Eye (tissue), 1 donor: ENCODE measurements at places on chromosomes 3 and 15.

DNA sequence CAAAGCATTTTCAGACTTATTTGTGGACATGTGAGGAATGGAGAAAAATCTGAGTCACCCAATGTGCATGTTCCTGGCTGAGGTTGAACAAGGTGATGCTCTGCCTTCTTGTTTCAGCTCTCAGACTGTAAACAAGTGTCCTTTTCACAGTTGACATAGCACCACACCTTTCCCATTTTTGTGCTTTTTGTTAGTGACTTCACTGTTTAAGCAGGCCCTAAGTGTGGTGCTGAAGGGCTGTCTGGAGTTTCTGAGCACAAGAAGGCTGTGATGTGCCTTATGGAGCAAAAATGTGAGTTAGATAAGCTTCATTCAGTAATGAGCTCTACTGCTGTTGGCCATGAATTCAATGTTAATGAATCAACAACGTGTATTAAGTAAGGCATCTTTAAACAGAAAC is 20.4 kb downstream of the ABI3BP start:
- no peak for DNase-seq

DNA sequence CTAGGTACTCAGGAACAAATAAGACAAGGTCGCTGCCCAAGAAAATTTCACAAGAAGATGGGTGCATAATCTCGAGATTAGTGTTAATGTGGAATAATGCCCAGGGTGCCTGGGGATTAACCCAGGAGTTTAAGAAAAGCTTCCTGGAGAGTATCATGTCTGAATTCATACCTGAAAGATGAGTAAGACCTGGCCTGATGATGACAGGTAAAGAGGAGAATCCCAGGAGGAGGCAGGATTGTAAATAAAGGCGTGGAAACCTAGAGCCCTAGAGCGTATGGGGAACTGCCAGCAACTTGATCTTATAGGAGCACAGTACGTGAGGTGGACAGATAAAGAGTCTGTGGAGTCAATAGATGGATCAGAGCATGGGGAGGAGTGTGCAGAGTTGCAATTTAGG is 43.0 kb downstream of the ARRDC4 start:
- no peak for DNase-seq

- DNase-seq = no peak
These were observed 159.0 kb upstream of the IL12A start for GRCh38 chr3:159829539-159830227.

- DNase-seq = no peak
These were observed 281.7 kb downstream of the XXYLT1 start for GRCh38 chr3:194989241-194989640.

DNA sequence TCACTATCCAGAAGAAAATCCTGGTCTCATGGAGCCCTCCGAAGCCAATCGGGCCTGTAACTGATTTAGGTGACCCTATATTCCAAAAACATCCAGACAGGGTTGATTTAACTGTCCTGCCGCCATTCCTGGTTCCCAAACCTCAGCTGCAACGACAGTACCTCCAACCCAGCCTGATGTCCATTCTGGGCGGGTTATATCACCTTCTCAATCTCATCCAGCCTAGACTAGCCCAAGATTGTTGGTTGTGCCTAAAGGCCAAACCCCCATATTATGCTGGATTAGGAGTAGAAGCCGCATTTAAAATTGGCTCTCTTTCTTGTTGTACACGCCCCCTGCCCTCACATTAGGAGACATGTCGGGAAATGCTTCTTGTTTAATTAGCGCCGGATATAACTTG is 36.7 kb downstream of the ZBTB11 start:
- no peak for DNase-seq

GRCh38 chr3:43531835-43532234 is 90.0 kb downstream of the ANO10 start:
- no peak for DNase-seq

DNA sequence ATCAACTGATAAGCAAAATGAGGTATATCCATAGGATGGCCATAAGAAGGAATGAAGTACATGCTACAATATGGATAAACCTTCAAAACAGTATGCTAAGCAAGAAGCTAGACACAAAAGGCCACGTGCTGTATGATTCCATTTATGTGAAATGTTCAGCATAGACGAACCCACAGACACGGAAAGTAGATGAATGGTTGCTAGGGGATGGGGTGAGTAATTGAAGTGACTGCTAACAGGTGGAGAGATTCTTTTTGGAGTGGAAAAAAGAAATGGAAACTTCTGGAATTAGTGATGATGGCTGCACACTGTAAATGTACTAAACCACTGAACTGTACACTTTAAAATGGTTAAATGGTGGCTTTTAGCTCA is 630 bp upstream of the EFCAB12 start:
- DNase-seq = no peak

- DNase-seq = no peak
These were observed 14.4 kb downstream of the FANCD2OS start for GRCh38 chr3:10093678-10094077.

- DNase-seq = no peak
These were observed 121.9 kb upstream of the CTDSPL start for GRCh38 chr3:37739579-37740290.

GRCh38 chr15:55283379-55284147 is 6.0 kb downstream of the RAB27A start:
- DNase-seq = no peak

- DNase-seq = no peak
These were observed 20.4 kb downstream of the SEC61A1 start for GRCh38 chr3:128072454-128073184.

GRCh38 chr3:193868590-193868989 is 267.4 kb upstream of the HES1 start:
- DNase-seq = no peak

DNA sequence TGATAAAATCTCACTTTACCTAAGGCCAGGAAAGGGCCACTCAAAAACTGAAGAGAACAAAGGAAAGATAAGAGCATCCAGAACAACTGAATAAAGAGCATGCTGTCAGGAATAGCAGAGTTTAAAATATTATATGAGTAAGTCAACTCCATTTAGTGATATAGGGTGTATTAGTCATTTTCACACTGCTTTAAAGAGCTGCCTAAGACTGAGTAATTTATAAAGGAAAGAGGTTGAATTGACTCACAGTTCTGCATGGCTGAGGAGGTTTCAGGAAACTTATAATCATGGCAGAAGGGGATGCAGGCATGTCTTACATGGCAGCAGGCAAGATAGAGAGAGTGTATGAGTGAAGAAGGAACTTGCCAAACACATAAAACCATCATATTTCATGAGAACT is 778.0 kb upstream of the NECTIN3 start:
- no peak for DNase-seq

- DNase-seq = no peak
These were observed 321.5 kb downstream of the OTOL1 start for GRCh38 chr3:161818106-161818505.

DNA sequence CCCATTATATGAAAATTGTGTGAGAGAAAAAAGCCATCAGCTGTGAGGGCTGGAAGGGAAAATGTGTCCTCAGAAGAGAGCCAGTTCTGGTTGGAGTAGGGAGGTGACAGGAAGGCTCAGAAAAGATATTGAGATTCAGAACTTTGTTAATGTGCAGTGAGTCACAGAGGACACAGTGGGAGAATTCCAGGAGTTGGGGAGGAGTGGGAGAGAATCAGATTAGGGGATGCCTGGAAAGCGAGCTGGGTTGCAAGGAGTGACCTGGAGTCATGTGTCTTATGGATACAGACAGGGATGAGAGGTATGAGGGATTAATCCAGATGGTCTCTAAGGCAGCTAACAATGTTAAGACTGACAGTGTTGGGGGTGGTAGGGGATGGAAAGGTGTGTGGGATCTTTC is 67.5 kb downstream of the CHST2 start:
- no peak for DNase-seq

DNA sequence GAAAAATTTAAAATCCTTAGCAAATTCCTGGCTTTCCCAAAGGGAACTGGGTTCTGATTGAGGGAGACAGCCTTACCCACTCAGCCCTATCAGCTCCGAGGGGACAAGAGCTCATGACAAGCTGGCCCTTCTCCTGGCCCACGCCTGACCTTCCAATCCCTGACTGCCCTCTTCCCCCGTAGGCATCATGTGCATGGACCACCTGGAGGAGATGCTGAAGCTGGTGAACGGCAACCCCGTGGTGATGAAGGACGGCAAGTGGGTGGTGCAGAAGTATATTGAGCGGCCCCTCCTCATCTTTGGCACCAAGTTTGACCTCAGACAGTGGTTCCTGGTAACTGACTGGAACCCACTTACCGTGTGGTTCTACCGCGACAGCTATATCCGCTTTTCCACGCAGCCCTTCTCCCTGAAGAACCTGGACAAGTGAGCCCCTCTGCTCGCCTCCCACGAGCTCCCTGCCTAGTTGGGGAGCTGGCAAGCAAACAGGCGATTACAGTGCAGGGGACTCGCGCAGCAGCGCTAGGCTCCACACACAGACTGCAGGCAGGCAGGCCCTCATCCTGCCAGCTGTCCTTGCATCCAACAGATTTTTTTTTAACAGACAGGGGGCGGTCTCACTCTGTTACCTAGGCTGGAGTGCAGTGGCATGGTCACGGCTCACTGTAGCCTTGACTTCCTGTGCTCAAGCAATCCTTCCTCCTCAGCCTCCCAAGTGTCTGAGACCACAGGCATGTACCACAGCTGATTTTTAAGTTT is 16.8 kb downstream of the RPUSD3 start:
- DNase-seq = peak; percentile 27

GRCh38 chr3:51585871-51586270 is 47.4 kb downstream of the RAD54L2 start:
- no peak for DNase-seq

- DNase-seq = no peak
These were observed 21.0 kb downstream of the ABHD2 start for GRCh38 chr15:89109238-89109637.

GRCh38 chr3:177603148-177603603 is 405.9 kb upstream of the TBL1XR1 start:
- DNase-seq = no peak

DNA sequence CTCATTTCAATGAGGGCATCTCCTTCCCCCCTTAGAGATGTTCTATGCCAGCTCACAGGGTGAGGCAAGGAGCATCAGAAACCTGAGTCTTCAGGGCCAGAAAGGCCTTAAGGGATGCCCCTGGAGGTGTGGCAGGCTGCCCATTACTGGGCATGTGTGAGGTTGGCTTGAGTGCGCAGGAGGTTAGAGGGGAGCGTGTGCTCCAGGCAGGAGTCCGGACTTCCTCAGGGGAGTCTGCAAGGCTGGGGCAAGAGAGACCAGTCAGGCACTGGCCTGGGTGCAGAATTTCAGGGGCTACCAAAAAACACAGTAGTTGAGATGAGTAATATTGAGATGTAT is 1.9 kb downstream of the LOXL1 start:
- no peak for DNase-seq

DNA sequence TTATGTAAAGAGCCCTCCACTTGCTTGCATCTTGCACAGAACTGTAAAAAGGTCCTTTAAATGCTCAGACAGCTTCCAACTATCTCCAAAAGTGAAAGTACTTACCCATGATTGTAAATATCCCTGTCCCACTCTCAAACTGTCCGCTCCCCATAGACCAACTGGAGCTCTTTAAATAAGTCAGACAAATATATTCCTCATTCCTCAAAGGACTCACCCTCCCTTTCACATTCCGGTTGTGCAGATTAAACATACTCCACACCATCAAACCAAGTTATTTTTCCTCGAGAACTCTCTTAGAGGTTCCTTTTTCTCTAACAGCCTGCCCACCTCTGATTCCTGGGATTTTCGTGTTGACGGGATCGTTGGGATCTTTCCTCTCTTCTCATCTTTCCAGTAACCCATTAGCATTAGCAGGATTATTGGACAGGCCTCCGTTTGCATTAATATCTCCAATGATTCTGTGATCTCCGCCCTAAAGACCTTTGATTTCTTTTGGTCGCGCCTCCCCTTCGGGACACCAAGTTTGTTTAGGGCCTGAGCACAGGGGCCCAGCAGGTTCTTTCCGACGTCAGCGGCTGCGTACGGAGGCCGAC is 763 bp downstream of the GOLGB1 start:
- DNase-seq = no peak

GRCh38 chr3:101851072-101851770 is 1.9 kb downstream of the NFKBIZ start:
- no peak for DNase-seq

DNA sequence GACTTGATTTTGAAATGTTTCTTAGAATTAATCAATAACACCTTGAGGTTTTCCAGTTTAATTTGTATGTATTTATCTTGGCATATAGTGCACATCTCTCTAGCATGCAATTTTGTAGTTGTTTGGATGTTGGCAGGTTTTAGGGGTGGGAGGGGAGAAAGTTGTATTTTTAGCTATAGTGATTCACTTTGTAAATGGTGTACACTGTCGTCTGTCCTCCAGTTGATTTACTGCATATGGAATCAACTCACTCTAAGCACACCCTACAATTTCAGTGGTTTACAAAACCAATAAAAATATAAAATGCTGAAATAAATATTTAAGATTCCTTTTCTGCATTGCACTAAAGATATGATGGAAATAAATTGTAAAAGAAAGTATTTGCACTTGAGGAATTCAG is 199.1 kb downstream of the CDIN1 start:
- DNase-seq = no peak

- peak; percentile 39 for DNase-seq
These were observed 172.7 kb downstream of the MEGF11 start for GRCh38 chr15:66080717-66081398.

DNA sequence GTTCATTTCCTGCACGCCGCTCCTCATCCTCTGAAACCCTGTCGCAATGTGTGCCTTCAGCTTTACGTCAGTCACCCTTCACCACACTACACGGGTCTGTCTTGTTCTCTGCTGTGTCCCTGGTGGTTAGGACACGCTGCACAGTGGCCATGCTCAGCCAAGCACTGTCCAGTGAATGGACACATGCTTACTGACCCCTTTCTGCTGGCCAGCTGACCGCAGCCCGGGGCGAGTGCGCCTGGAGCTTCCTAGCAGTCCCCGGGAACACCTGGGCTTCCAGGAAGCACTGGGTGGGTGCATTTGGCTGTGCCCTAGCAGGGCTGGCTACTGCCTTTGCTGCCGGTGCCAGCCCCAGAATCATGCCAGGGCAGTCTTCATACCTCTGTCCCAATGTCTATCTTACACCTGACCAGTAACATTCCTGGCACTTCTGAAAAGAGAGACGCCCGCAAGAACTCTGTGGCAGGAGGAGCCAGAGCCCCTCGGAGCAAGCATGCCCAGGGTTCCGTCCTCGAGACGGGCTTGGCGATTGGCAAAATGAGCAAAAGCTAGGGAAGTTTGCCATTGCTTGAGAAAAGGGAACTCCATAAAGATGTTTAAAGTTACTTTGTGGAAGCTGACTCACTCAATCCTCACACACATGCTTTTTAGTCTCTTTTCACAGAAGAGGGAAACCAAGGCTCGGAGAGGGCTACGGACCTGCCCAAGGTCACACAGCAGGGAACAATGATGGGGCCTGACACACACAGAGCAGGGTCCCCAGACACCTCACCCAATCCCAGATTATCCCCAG is 15.7 kb upstream of the ZXDC start:
- no peak for DNase-seq

DNA sequence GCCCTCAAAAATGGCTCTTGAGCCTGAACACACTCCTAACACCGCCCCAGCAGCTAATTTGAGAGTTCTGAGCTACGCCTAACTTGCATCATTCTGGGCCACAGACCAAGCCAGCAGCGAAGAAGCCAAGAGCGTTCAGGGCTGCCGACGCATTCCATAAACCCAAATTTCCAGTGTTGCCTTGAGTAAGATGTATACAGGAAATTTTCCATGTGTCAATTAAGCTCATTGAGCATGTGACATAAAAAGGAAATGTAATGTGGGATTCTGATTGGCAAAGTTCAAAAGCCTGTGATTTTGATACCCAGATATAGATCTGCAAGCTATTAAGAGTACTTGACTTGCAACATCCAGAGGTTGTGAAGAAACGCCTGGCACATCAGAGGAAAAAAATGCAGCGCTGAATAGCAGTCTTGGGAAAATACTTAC is 148.6 kb upstream of the NR2F2 start:
- DNase-seq = peak; percentile 86

GRCh38 chr15:90315278-90315982 is 36.7 kb upstream of the ZNF774 start:
- DNase-seq = no peak
